GM12892 (cell line): ENCODE measurements at places on chromosomes 7 and 10.

- no peak for DNase-seq
Measured at GRCh38 chr7:112819536-112819935, 29.3 kb upstream of the TMEM168 start.

GRCh38 chr10:130339091-130339490 is 202.9 kb downstream of the GLRX3 start:
- DNase-seq, result no peak

- DNase-seq, result no peak
Measured at GRCh38 chr10:127195041-127195506, 1.3 kb downstream of the INSYN2A start.

DNA sequence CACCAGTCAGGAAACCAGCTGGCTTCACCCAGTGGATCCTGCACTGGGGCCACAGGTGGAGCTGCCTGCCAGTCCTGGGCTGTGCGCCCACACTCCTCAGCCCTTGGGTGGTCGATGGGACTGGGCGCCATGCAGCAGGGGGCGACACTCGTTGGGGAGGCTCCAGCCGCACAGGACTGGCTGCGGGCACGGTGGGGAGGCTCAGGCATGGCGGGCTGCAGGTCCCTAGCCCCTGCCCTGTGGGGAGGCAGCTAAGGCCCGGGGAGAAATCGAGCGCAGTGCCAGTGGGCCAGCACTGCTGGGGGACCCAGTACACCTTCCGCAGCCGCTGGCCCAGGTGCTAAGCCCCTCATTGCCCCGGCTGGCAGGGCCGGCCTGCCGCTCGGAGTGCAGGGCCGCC is 12.4 kb upstream of the NRG3 start:
- no peak for DNase-seq

- no peak for DNase-seq
Measured at GRCh38 chr10:45404087-45404769, 30.2 kb downstream of the ALOX5 start.

GRCh38 chr7:8592167-8592566 is 158.8 kb downstream of the NXPH1 start:
- DNase-seq, result no peak

GRCh38 chr7:153297141-153297540 is 537.6 kb downstream of the ACTR3B start:
- DNase-seq, result no peak

GRCh38 chr10:70651661-70652060 is 20.6 kb upstream of the ADAMTS14 start:
- DNase-seq, result no peak

- no peak for DNase-seq
Measured at GRCh38 chr7:142612237-142612881, 136.9 kb upstream of the PRSS1 start.

GRCh38 chr7:105021352-105021751 is 7.3 kb downstream of the KMT2E start:
- DNase-seq, result no peak

DNA sequence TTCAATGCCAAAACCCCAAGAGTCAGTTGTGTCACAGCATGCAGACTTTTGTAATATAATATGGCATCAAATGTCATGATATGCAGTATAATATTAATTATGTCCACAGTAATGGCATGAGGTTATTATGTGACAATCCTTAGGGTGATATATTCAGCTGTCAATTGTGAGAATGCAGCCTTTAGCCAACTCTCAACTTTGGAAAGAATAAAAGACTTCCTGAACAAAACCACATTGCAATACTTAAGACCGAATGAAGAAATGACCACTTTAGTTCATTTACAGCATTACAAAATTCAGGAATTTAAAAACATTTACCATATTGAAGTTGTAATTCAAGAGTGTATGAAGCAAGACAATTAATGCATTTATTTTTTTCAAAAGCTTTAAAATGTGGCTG is 45.4 kb downstream of the CPVL start:
- no peak for DNase-seq

- no peak for DNase-seq
Measured at GRCh38 chr10:29482591-29483431, 152.0 kb downstream of the SVIL start.

GRCh38 chr7:657565-658119 is 68.9 kb upstream of the DNAAF5 start:
- no peak for DNase-seq

DNA sequence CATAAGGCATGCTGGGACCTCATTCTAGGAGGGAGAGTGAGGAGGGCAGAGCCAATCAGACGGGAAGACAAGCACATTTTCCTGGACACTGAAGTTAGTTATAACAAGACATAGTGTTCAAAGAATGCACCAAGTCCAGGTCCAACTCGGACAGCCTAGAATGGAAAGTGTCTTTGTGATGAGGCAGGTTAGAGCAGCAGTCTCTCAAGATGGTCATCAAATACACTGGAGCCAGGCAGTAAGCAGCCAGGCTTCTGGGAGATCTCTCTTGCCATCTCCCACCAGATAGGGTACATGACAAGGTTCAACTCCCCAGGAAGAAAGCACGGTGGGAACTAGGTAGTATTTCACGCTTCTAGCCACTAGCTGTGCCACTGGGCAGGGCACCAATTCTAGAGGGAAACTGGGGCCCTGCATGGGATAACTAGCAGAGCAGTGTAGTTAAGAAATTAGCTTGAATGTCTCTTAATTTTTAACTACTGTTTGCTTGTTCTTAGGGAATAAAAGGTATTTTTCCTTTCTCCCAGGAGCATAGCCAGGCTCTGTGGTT is 7.6 kb upstream of the GPAM start:
- no peak for DNase-seq

DNA sequence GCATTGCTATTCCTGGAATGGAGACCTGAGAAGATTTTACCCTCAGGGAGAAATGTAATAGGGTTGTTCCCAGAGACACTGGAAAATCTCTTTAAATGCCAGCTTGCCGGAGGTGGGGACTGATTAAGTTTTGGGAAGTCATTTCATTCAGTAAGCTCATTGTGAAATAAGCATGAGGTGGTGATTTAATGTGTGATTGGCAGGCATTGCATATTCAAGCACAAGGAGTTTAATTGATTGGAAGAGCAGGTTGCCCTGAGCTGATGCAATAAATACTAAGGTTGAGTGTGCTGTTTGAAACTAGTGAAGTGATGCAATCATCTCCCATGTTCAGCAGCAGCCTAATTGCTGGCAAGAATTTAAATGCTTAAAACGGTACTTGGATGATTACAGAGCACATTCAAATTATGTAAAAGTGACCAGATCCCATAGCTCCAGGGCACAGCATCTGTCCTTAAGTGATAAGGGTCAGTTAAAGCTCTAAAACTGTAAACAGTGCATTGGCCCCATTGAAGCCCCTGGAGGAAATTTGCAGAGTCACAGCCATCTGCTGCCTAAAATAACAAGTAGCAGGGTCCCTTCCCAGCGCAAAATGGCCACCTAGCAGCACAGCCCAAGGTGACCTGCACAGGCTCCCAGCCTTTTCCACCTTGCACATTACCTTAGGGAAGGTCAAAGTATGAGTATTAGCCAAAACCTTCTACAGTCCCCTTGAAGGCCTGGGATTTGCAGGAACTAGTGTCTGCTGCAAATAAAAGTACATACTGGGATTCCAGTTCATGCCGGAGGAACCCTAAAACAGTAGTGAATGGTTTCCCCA is 92.1 kb downstream of the CCDC71L start:
- DNase-seq, result no peak

DNA sequence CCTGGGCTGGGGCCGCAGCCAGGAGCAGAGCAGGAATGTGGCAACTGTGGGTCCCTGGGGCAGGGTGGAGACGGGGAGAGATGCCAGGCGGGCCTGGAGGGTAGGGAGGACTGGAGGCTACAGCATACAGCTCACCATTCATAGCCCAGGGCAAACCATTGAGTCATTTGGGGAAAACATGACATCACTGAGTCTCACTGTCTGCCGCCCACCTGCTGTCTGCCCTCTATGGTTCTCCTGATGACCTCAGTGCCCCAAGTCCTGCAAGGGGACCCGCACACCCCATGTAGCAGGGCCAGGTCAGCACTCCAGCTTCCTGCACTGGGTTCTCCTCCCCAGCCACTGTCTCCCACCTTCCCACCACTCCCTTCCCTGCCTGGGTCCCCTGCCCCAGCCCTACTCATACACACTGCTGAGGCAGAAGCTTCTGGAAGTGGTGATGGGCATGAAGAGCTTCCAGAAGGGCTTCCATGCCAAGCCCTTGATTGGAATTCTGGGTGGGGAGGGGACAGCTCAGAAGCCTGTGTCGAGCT is 10.4 kb downstream of the CHST3 start:
- DNase-seq, result peak; percentile 60

DNA sequence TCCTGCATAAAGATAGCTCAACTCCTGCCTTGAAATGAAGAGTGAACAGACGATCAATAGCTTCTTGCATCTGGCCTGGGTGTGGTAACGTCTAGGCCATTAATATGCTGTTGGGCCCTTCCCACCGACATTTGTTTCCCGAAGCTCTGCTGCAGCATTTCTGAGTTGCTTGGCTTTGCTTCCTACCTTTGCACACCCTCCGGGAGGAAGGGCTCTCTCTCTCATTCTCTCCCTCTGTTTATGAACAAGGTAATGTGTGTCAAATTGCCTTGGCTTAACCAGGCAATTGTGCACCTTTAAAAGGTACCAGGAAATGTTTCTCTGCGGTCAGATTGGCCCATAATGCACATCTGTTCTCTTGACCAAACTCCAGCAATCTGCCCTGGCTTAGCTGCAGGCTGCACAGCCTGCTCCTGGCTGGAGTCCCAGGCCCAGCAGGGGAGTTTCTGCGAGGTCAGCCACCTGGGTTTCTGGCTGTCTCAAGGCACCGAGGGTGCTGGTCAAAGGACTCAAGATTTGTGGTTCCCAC is 223.7 kb downstream of the SNX10 start:
- DNase-seq, result no peak

- DNase-seq, result no peak
Measured at GRCh38 chr10:75166623-75166972, 44.0 kb upstream of the VDAC2 start.

DNA sequence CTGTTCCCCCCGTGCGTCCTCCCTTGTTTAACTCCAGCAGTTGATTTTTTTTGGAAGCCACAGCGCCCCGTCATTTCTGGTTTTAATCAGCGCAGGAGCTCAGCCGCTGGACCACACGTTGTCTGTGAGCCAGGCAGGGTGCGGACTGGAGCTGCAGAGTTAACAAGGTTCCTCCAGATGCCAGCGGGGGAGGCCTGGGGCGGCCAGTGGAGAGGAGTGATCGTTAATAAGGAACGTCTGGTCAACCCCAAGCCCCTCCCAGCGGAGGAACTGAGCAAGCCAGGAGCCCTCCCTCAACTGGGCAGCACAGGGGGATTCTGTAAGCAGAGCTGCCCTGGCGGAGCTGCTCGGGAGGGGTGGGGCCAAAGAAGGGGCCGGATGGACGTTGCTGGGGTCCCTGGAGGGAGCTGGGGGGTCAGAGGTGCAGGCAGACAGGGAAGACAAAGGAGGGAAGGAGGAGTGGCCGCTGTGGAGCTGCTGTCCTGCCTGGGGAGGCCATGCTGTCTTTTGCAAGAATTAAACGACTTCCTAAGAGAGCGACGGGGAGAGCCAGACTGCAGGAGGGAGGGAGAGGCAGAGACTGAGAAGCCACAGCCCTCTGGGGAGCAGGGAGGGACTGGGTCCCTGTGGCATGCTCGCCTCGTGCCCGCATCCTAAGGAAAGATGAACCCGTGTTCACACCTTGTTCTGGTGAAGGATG is 537.1 kb upstream of the FOXK1 start:
- DNase-seq, result no peak

- no peak for DNase-seq
Measured at GRCh38 chr7:79598351-79598750, 144.9 kb upstream of the MAGI2 start.

- DNase-seq, result no peak
Measured at GRCh38 chr10:63697956-63698786, 177.0 kb downstream of the REEP3 start.

DNA sequence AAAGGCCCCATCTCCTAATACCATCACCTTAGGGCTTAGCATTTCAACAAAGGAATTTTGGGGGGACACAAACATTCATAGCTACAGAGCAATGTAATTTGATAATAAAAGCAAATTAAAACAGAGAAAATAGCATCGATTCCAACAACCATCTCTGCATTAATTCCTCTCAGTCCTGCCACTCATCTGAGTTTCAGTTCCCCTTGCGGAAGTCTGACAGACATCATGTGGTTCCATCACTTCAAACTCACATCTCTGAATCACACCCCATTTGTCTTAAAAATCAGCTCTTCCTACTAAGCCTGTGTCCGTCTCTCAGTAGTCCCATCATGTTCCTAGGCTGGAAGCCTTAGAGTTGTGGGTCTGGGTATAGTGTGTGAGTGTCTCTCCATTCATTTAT is 3.6 kb downstream of the ADCK2 start:
- DNase-seq, result no peak

DNA sequence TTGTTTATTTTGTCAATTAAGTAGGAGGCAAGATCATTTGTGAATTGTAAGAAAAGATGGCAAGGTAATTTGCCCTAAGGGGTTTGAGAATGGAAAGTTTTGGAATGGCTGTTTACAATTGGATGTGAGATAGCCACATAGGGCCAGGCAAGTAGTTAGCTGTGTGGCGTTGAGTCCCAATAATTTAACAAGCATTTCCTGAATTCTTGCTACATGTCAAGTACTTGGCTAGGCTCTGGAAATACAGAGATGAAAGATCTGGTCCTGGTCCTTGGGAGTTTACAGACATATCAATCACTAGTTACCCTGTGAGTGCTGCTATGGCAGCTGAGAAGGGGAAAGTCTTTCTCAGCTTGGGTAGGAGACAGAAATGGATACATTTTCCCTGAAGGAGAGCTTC is 401.6 kb downstream of the SUGCT start:
- no peak for DNase-seq

- no peak for DNase-seq
Measured at GRCh38 chr10:68167586-68168189, 58.4 kb downstream of the MYPN start.

DNA sequence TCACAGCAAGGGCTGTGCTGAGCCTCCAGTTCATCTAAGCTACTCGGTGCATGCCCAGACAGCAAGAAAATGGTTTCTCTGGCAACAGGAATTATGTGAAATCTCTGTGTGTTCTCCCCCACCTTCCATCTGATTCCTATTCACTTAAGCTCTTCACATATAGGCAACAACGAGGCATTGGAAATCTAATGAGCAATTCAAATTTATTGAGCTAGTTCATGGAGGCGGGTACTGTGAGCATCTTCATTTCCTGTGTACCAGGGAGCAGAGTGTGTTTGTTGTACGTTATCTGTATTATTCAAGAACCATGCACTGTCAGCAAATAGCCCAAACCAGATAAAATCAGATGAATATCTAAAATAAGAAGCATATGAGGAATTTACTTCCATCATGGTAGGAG is 739.1 kb downstream of the MAGI2 start:
- DNase-seq, result no peak

GRCh38 chr7:142500366-142500765 is 242.5 kb upstream of the PRSS58 start:
- DNase-seq, result no peak

DNA sequence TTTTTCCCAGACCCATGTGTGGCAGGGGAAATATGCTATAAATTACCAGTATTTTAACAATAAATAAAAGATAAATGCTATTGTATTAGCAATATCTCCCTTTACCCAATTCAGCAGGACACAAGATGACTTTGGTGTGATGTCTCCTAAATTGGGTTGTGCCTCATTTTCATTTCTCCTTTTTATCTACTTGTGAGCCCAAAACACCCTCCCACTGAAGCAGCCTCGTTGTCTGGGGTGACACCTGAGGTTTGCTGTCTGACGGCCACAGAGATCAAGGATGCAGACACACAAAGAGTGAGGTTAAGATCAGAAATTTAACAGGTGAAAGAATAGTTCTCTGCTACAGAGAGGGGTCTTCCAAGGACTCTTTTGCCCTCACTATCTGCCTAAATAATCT is 27.1 kb upstream of the CC2D2B start:
- peak; percentile 18 for DNase-seq

GRCh38 chr10:58241346-58241745 is 26.3 kb downstream of the IPMK start:
- DNase-seq, result no peak

- no peak for DNase-seq
Measured at GRCh38 chr7:38462819-38463218, 168.4 kb downstream of the AMPH start.
